Liver (tissue), 10 donors: ENCODE measurements at places on chromosomes 6 and 20. TPM values are rescaled to one million over a fixed set of nuclear protein-coding genes. Genes with fewer than 3 reads are reported as not detected.

The PROKR2 gene
- total RNA-seq = not detected

The ZKSCAN3 gene
- 2.8 TPM for total RNA-seq

- DNase-seq = no peak
Observed at GRCh38 chr6:144350528-144350880, 65.4 kb downstream of the UTRN start.

DNA sequence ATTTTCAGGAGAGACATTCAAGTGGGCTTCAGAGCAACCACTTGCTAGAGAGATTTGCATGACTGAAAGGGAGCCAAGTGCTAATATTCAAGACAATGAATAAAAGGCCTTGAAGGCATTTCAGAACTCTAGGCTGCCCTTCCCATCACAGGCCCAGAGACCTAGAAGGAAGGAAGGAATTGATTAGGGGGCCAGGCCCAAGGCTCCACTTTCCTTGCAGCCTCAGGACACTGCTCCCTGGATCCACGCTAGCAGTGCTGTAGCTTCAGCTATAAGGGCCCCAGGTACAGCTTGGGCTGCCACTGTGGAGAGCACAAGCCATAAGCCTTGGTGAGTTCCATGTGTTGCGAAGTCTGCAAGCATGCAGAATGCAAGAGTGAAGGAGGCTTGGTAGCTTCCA lies 731.9 kb upstream of the FLRT3 start:
- DNase-seq = no peak

DNA sequence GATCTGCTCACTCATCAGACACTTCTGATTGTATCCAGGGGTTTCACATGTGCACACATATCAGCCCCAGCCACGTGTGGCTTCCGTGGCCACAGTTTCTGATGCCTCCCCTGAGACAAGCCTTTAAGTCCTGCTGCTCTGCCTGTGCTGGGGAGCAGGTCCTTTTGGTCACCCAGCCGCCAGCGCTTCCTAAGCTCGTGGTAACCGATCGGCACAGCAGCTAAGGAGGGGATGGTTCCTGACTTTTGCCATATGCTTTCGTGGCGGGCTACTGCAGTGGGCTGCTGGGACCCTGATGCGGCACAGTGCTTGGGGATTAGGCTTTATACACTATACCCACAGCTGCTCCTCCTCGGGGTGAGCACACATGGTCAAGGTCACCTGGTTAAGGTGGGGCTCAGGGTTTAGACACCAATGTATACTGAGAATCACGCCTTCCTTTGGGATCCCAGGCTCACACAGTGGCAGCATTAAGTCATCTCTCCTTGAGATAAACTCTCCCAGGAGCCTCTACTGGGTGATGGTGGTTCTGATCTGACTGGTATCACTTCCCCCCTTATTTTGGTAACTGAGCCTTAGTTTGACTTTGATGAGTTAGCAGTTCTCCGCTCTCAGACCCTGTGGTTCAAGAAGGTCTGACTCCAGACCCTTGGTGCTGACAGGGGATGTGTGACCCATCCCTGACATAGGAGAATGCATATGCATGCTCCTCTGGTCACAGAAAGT lies 85.9 kb upstream of the KCNG1 start:
- no peak for DNase-seq

GRCh38 chr6:49531774-49532569 lies 18.5 kb upstream of the C6orf141 start:
- no peak for DNase-seq

DNA sequence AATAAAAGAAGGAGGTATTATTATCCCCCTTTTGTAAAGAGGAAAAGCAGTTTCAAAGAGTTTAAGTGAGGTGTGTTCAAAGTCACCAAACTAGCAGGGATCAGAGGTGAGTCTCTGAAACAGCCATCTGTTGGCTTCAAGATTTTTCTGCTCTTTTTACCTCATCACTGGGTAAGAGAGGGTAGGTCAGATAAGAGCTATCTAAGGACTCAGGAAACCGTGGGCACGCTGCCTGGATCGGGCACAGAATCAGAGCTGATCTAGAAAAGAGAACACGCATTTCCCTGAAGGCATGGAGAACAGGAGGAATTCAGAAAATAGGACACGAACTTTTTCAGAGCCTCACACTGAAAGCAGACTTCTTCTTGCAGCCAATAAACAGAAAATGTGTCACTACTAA lies 65.8 kb upstream of the LY86 start:
- no peak for DNase-seq

- DNase-seq = no peak
Observed at GRCh38 chr6:118320652-118321051, 227.4 kb upstream of the PLN start.
